RPMI8226 (cell line): ENCODE measurements at places on chromosomes 12 and 14.

- no peak for DNase-seq
Observed at GRCh38 chr14:101889898-101890297, 74.5 kb upstream of the DYNC1H1 start.

DNA sequence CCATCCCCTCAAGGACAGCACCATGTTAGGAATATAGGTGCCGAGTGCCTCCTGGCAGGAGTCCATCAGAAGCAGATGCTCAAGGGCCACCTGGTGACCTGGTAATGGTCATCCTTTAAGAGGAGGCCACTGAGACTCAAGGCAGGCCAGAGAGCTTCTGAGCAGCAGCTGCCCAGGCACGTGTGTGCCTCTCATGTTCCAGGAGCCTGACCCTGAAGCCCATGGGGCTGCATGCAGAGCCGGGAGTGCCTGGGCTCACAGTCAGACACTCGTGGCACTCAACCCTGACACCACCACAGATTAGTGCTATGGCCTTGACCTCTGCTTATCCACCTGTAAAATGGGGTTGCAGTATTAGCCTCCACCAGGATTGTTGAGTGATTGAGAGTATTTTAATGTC is 45.6 kb downstream of the C14orf132 start:
- no peak for DNase-seq

DNA sequence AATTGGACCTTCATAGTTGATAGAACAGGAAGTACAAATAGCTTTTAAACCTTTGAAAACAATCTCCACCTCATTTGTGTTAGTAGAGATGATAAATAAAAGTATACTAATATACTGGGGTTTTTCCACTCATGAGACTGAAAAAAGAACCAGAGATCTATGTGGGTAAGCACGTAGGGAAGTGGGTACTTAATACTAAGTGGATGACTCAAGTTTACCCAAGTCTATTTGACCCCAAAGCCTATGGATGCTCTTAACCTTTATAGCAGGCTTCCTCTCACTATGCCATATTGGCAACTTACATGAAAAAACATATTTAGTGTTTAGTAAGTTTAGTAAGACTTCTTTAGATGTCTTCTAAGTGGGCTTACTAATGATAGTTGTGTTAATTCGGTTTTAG is 49.2 kb upstream of the CHPT1 start:
- DNase-seq, result no peak

- DNase-seq, result no peak
Observed at GRCh38 chr14:83893447-83893846, 1636.5 kb upstream of the FLRT2 start.
